ENCODE measurements at places on chromosomes 1 and 21.

DNA sequence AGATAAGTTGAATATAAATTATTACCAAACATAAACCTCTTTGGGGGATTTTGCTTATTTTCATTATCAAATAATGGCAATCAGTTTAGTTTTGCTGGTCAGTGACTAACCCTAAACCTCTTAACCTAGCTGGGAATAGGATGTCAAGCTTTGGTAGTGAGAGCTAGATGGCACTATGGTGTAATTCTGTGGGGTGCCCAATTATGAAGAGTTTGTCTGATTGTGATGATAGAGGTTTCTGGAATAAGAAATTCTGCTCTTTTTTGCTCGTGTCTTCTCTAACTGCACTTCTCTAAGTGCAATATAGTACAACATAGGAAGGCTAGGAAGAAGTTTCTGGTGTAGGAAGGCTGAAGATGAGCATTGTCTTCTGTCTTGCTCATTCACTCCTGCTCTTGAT, 59.8 kb downstream of the XCL1 start:
- no peak for DNase-seq

DNA sequence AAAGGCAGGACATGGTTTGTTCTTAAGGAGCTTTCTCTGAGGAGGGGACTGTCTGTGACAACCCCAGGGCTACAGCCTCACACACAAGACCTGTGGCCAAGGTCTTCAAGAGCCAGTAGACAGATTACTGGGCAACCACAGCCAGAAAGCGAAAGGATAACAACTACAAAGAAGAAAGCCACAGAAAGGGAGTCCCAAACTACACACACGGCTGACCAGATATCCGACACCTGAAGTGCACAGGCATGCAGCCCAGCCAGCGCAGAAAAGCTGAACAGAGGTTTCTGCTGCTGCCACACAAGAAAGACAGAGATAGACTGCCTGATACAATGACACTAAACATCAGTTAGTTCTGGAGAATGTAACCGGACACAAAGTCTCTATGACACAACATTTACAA, 21.4 kb upstream of the NADK start:
- DNase-seq, result no peak

DNA sequence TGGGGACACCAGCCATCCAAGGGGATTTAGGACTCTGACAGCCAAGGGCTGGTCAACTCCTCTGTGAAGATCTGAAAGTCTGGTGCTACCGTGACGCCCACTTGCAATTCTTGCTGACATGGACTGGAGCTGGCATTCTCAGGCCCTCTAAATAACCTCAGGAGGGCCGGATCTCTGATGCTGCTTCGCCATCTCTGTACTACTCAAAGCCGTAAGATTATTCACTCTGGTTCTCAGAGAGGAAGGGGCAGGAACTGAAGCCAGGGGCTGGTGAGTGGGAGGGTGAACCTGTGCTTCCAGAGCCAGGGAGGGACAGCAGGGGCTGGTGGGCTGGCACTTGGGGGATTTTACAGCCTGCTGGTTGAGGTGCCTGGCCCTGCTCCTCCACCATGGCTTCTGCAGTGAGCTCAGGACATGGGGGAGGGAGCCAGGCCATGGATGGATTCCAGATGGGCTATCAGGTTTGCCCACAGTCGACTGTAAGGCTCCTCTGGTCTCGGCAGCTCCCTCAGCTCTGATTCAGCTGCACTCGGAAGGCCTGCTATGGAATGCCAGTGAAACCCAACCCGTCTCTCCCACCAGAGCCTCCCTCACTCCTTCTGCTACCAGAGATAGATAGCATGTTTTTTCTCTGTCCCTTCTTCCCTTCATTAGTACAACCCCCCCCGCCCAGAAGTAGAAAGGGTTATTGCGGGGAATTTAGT, 84.5 kb downstream of the PLXNA2 start:
- DNase-seq, result no peak

DNA sequence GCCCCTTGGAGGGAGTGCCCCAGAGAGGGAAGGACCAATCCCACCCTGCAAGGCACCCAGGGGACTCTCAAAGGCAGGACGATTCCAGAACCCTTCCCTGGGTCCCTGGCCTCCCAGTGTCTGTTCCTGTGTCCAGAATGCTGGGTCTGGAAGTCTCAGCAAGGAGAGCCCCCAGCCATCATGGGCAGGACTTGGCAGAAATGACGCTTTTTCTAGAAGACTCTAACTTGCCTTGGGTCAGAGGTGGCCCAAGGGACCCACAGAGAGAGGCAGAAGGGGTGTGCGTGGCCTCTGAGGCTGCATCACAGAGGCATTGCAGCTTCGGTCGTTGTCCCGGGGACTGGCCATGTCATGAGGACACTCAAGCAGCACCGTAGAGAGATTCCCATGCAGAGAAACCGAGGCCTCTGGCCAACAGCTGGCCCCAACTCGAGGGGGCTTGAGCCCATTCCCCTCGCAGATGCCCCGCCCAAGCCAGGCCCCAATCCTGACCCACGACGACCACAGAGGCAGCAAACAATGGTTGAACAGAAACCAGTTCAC, 57.8 kb downstream of the WNT9A start:
- DNase-seq, result no peak

GRCh38 chr1:61046434-61046833, 35.9 kb upstream of the NFIA start:
- DNase-seq, result no peak

DNA sequence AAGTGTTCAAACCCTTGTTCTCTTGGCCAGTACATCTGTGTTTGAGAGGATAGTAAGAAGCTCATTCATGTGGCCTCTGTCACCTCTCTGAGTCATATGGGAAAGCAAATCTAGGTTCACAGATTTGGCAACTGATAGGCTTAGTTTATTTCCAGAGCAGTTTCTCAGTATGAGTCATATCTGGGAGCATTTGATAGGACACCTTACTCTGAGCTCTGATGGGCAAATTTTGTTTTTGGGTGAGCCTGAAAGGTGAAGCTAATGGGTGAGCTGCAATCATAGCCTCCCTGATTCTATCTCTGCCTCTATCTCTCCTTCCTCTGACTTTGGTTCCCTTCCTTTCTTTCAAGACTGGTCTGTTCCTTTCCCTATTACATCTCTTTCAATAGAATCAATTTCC, 134.4 kb downstream of the S1PR1 start:
- DNase-seq, result no peak

- peak; percentile 48 for DNase-seq
Measured at GRCh38 chr1:1628754-1629429, 3.1 kb upstream of the MMP23B start.

DNA sequence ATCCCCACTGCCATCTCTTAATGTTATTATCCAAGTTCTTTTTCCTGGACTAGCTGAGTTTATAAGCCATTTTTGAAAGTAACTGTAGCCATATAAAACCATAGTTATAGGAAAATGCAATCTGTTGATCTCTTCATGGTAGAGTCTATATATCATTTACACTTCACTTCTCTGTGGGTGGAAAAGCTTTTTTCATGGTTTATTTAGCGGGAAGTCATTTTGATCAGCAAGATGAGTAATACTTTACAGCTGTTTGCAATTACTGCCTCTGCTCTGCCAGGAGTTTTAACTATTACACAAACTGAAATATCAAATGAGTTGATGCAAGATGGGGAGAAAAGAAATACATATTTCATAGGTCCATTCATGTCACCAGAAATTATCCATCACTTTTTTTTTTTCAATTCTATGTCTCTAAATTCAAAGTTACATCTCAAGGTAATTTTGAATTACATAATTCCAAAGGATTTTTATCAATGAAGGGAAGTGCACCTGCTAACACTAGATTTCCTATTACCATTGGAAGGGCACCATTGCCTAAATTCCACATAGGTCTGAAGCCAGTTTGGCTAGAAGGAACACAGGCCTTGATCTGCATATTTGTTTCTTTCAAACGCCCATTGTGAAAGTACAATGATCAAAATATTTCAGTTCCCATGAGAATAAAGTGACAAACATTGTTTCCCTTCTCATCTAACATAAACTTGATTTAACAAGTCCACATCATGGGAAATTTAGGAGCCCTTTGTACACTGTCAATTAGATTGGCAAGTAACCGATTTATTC, 296.7 kb downstream of the ZNF326 start:
- no peak for DNase-seq

GRCh38 chr21:45768011-45768739, 124.7 kb downstream of the PCBP3 start:
- DNase-seq, result no peak

GRCh38 chr1:208728815-208729214, 484.6 kb upstream of the PLXNA2 start:
- DNase-seq, result no peak

GRCh38 chr21:26125433-26126167, 45.0 kb downstream of the APP start:
- no peak for DNase-seq

DNA sequence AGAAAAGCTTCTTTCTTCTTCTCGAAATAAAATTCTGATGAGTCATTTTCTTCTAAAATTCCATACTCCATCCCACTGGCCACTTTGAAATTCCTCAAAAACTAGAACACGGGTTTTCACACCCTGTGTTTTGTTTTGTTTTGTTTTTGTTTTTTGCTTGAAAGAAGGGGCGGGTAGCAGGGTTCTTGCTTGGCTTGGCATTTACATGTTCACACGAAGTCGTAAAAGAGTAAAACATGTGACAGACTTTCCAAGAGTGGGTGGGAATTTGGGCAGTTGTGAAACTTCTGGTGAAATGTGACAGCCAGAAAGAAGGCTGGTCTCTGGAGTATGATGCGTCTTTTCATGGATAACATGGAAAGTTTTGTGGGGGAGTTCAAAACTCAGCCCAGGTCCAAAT, 47.1 kb upstream of the FMN2 start:
- no peak for DNase-seq

GRCh38 chr1:22662986-22663408, 10.0 kb downstream of the C1QB start:
- DNase-seq, result no peak

GRCh38 chr1:199641531-199641930, 386.0 kb upstream of the NR5A2 start:
- DNase-seq, result no peak

- no peak for DNase-seq
Measured at GRCh38 chr1:110627764-110628163, 21.6 kb upstream of the KCNA2 start.

DNA sequence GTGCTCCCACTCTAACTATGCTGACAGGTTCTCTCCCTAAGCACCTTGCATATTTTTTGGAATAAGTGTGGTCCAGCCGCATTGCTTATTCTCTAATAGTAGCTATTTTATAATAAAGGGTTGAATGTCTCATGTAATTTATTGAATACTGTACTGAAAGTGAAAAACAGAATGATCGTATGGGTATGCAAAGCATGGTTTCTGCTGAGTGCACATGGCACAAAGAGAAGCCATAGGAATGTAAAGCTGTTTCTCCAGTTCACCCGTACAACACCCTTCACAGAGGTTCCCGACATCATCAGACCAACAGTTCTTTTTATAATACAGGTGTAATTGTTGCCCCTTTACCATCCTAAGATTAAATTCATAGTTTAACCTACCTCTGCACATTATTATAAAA, 8.9 kb upstream of the HAO2 start:
- DNase-seq, result no peak

DNA sequence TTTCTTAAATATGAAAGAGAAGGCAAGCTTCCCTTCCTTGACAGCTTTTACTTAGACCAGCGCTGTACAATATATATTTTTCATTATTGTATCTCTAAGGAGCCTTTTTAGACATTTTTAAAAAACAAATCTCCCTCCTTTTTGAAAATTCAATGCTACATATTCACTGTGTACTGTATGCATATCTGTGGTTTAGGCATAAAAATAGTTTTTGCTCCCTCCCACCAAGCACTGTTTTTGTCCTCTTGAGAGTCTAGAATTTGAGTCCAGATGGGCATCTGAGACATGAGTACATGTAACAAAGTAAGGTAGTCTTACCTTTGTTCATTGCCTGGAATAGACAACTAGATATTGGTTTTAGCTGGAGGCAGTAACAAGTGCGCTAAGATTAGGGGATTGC, 488.5 kb upstream of the RUNX1 start:
- DNase-seq, result no peak

- DNase-seq, result peak; percentile 8
Measured at GRCh38 chr1:92832537-92833114, 786 bp downstream of the RPL5 start.

- DNase-seq, result no peak
Measured at GRCh38 chr1:10556430-10557005, 81.8 kb downstream of the PEX14 start.

DNA sequence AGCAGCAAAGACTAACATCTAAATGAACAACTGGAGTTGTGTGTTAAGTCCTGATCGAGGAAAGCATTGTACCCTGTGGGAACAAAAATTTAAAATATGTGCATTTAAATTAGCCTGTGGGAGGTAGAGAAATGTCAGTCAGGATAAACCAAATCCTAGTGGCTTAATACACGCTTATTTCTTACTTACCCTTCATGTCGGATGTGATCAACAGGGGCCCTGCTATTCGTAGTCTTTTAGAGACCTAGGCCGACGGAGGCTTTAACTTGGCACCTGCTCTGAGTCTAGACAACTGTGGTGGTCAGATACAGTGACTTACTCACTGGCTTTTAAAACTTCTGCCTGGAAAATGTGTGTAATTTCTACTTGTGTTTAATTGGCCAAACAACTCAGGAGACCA, 10.2 kb downstream of the GSTM3 start:
- DNase-seq, result no peak

DNA sequence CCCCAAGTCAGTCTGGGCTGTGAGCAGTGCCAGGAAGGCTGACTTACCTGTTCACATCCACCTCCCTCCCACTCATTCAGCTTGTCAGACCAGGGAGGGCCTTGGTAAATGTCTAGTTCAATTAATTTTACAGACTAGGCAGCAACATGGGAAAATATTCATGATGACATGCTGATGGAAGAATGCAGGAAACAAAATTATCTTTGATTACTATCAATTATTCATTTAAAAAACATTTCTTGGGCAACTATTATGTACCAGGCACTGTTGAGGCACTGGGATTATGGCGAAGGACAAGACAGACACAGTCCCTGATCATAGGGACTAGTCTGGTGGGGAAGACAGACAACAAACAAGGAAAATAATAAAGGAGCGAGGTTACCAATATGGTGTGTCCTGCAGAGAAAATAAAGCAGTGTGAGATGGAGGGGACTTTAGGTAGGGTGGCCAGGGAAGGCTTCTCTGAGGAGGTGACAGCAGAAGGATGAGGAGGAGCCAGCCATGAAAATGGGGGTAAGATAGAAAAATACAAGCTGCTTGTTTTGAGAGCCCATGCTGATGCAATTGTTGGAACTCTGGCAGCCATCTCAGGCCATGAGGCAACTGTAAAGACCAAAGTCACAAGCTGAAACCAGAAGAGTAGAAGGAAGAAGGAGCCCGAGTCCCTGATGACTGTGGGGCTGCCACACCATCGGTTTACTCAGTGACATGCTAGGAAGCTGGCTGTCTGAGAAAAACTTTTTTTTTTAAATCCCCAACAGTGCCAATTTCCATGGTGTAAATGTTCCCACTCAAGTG, 14.0 kb downstream of the TRIM62 start:
- DNase-seq, result no peak

GRCh38 chr1:177338376-177338775, 167.6 kb downstream of the BRINP2 start:
- DNase-seq, result no peak

DNA sequence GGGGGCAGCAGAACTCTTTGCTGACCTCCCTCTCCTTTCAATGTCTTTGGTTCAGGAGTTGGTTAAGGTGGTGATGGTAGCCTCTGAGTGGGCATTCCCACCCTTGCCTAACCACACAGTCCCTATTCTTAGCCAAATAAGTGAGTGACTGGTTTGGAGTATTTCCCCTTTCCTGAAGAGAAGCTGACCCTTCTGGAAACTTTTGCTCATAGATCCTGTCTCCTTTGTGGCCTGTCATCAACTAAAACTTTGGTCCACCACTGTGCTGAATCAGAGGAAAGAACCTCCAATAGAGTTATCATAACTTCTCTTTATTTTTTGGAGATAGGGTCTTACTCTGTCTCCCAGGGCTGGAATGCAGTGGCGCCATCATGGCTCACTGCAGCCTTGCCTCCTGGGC, 31.1 kb downstream of the C1orf21 start:
- no peak for DNase-seq
